ENCODE measurements at places on chromosomes 6 and 20. TPM values are rescaled to one million over a fixed set of nuclear protein-coding genes. Genes with fewer than 3 reads are reported as not detected.

SLC24A3 gene
- 0.66 TPM for total RNA-seq

C4B gene
- 4.8 TPM for total RNA-seq

BPIFB4 gene
- not detected for total RNA-seq

C6orf58 gene
- not detected for total RNA-seq

REM1 gene
- total RNA-seq = 1.7 TPM

Measured in aortic smooth muscle cell (primary cell).